ENCODE measurements at places on chromosomes 6 and 20.

DNA sequence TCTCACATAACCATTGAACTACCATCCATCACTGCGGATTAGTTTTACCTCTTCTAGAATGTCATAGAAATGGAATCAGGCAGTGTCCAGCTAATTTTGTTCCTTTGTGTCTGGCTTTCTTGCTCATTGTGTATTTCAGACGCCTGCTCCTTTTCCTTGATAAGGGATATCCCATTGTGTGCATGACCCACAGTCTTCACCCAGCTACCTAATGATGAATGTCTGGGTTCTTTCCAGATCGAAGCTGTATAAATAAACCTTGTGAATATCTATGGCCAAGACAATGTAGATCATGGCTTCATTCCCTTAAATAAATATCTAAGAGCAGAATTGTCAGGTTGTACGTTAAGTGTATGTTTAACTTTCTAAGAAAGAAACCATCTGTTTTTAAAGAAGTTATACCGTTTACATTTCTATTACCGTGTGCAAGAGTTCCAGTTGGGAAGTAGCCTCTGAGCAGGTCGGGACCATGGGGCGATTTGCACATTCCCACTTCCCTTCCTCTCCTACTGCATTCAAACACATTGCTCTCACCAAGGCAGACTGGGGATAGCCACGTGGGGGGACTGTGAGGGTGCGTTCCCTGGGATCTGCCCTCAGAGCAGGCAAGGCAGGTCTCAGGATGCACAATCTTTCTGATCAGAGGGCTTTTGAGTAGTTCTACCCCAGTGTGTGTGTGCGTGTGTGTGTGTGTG lies 13.1 kb downstream of the CD93 start:
- no peak for DNase-seq

GRCh38 chr6:163716690-163717089 lies 302.2 kb downstream of the QKI start:
- no peak for DNase-seq

- no peak for DNase-seq
These were observed 524.3 kb downstream of the EYS start for GRCh38 chr6:65182681-65183080.

DNA sequence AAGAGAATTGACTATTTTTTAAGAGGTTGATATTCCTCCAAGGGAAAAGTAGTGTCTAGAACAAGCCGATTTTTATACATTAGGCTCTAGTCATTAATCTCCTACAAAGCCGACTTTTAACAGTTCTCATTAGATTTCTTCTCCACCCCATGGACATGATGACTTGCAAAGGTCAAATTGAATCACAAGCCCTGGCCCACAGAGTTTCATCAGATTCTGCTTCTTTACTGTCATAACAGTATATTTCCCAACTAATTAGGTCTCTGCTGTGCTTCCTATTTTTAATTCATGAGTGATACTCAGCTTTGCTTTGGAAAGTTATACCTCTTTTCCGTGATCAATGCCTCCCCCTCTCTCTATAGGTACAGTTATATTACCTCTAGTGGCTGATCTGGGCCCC lies 90.6 kb upstream of the ADGRB3 start:
- no peak for DNase-seq

GRCh38 chr20:51432251-51432784 lies 110.2 kb downstream of the NFATC2 start:
- no peak for DNase-seq

GRCh38 chr6:62612471-62612870 lies 326.4 kb upstream of the KHDRBS2 start:
- no peak for DNase-seq

DNA sequence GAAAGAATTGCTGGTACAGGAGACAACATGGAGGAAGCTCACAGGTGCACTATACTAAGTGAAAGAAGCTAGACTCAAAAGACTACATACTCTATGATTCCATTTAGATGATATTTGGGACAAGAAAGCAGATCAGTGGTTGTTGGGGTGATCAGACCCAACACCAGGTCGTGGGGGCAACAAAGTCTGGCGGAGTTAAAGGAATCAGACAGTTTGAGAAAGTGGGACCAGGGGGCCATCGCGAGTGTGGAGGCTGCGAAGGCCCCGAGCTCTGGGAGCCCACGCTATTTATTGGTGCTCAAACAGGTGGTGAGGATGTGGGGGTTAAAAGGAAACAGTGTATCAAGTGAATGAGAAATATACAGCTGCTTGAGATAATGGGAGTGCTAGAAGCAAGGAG lies 282.8 kb upstream of the SGK1 start:
- DNase-seq = no peak

DNA sequence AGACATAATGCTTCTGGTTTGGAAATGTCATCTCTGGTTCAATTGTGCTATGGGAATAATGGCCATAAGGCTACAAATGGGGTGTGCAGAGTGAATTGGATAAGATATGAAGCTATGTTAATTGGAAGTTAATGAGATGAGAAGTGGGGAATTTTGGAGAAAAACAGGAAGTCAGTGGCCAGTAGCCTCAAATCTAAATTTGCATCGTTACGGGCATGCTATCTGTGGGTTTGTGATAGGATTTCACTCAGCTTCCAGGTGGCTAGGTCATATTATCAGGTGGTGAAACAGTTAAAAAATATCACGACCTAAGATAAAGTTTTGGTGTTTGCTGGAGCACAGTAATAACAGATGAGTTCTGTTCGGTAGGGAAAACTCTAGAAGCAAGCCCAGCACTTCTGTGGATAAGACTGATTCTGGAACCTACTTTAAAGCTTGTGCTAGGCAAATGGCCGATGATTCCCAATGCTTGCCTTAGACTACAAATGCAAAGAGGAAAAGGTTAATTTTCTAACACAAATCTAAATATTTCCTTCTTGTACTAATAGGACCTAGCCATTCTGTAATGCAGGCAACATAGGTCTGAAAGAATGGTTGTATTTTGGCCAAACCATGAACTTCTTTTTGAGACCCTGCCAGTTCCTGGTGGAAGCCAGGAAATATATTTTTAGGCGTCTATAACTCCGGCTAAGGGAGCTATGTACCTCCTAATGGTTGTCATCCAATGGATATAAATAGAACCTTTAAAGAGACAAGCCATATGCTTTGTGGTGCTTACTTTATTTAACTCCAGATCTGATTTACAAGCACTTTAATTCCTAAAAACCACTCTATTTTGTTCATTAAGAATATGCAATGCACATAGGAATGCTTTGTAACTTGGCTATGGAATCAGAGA lies 111.0 kb downstream of the PLCB1 start:
- DNase-seq = no peak

- no peak for DNase-seq
These were observed 80.2 kb downstream of the CAP2 start for GRCh38 chr6:17473554-17473953.

DNA sequence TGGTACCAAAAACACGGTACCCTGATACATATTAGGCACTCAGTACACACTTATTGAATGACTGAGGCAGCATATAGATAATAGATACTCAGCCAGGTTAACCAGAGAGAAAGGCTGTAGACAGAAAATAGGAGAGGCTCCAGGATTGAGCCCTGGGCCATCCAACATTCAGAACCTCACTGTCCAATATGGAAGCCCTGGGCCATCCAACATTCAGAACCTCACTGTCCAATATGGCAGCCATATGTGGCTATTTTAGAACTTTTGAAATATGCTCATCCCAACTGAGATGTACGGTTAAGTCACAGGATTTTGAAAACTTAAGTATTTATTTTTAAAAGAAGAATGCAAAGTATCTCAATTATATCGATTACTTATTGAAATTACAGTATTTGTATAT lies 142.5 kb upstream of the ID4 start:
- DNase-seq = no peak

DNA sequence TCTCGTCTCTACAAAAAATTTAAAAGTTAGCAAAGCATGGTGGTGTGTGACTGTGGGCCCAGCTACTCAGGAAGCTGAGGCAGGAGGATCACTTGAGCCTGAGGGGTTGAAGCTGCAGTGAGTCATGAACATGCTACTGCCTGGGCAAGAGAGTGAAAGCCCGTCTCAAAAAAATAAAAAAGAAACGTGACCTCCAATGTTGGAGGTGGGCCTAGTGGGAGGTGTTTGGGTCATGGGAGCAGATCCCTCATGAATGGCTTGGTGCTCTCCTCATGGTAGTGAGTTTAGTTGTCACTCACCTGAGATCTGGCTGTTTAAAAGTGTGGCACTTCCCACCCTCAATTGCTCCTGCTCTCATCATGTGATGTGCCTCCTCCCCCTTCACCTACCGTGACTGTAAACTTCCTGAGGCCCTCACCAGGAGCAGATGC lies 24.3 kb downstream of the RBL1 start:
- no peak for DNase-seq

DNA sequence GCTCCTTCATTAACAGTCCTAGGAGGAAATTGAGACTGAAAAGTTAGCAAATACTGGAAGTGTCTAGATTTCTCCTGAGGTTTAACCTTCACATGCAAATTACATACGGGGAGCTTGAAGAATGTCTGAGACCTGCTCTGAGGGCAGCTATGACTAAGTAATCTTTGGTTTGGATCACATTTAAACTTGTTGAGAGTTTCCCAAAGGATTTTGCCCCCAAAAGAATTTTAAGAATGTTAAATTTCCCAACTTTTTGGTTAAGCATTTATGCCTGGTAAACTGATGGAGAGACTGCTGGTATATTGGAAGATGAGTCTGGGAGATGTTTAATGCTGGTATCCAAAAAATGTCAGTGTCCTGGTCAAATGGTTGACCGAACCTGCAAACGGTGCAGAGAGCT lies 97.0 kb downstream of the RREB1 start:
- DNase-seq = no peak

DNA sequence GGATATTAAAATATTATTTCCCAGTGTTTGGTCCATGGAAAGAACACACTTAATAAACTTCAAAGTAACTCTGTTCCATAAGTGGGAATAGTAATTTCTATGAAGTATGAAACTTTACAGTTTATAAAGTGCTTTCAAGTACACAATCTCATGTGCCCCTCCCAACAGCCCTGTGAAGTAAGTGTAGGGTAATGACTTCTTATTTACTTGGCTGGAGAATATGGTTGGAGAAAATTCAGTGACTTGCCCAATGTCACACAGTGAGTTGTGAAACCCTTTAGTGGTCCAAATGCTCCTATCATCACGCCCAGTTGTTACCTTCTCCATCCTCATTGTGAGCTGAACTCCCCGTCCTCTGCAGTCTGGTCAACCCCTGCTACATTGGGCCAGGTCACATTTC lies 141.2 kb downstream of the PDE7B start:
- DNase-seq = no peak

DNA sequence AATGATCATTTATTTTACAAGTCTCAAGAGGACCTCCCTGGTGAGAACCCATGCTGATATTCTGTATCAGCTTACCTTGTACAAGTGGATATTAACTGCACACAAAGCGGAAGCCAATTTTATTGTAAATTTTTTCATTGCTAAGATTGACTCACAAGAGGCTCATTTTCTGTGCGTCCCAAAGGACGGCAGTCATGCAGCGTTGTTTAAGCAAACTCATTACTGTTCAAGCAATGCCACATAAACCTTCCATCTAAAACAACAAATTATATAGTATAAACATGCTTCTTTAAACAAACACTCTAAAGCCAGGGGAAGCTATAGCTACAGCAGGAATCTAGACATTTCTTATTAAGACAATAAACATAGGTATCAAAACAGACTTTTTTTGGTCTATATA lies 575.3 kb downstream of the FRK start:
- DNase-seq = no peak

DNA sequence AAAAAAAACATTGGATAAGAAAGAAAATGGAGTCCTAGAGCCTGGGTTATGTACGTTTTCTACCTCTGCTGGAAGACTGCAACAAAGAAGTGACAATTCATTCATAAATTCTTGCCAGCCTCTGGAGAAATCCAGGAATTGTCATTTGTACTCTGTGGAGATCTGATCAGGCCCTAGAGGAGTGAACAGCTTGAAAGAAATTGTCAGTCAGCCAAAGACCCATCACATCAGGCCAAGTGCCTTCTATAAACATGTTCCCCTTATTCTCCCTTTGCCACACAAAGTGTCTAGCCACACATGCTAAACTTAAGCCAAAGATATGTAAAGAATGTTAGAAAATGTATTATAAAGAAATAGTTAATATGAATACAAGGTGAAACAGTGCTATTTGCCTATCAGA lies 152.4 kb downstream of the ADAT2 start:
- no peak for DNase-seq

DNA sequence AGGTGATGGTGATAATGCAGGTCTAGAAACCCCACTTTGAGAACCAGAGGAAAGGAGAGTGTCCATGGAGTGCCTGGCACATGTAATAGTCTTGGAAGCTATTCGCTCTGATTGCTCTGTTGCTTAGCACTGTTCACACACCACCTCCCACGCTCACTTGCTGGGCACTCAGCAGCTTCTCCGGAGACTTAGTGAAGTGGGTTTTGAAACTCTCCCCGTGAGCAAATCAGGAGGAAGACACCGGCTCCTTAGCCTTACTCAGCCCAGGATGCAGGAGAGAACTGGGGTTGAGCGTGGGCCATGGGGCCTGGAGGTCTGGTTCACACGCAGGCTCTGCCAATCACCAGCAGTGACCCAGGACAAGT lies 22.2 kb downstream of the BMP7 start:
- no peak for DNase-seq

DNA sequence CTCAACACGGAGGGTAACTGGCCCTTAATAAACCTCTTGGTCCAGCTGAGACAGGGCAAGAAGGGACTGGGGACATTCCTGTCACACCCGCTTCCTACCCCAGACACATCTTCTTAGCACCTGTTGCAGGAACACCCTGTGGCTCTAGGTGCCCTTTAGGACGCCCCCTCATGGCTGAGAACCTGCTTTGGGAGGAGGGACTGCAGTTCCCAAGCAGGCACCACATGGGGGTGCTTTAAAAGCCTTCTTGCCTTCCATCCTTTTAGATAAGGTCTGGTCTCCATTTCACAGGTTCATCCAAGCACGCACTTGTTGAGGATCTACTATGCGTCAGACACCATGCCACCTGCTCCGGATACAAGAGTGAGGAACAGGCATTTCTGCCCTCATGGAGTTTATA lies 26.6 kb downstream of the NSFL1C start:
- no peak for DNase-seq

DNA sequence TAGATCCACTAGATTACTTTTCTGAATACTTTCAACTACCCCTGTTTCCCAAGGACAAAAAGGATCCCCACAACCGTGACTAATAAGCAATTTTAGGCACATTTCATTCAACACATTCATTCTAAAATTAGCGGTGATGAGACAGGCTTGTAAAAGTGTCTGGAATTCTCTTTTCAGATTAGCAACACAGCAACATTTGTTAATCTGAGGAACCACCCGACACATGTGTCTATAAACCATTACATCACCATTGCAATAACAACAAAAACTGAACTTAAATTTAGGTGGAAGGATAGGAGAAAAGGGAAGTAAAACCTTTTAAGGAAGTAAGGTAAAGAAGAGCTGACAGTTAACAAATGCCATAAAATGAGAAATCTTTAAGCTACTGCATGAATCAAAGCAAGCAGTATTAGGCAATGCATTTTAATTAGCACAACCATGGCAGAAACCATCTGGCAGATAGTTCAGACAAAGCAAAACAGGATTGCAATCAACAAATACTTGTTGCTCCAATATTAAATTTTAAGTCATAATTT lies 49.1 kb downstream of the MAP3K7 start:
- no peak for DNase-seq

Data from T-helper 17 cell (primary cell).